ENCODE measurements at places on chromosomes 13 and 19. TPM values are rescaled to one million over a fixed set of nuclear protein-coding genes. Genes with fewer than 3 reads are reported as not detected.

- DNase-seq, result no peak
Measured at GRCh38 chr19:3785451-3785937, 687 bp downstream of the MATK start.

DNA sequence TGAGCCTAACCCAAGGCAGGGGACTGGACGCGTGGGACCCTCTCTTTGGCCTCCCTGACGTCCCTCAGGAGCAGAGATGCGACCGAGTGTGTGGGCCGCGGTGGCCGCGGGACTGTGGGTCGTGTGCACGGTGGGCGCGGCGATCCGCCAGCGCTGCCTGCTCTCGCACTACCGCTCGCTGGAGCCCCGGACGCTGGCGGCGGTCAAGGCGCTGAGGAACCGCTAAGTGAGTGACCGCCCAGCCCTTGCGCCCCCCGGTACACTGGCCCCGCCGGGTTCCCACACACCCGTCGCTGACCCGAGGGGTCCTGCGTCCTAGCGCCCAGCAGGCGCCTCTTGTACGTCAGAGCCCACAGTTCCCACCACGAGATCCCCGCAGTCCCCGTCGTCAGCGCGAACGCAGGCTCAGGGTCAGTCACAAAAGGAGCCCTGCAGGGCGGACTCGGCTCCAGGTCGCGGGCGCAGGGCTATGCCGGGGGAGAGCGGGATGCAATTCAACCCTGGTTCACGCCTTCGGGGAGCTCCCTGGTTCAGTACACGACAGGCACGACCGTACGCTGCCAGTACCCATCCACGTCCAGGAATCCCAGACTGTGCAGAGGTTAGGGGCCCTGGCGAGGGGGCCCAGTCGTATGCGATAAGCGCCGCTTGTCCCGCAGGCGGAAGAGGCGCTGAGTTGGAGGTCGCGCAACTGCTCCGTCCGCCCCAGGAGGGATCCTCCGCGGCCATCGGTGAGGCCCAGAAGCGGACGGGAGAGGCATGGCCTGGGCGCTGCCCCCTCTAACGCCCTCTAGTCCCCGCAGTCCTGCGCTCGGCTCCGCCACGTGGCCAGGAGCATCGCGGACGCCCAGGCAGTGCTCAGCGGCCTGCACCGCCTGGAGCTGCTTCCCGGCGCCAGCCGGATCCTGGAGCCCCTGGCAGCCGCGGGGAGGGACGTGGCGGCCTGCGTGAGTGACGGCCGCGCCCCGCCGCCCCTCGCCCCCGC is 3.6 kb upstream of the IFNL2 start:
- DNase-seq, result no peak

CYP4F8 gene
- total RNA-seq, result not detected

- no peak for DNase-seq
Measured at GRCh38 chr19:4533334-4533733, 1.7 kb downstream of the PLIN5 start.

- no peak for DNase-seq
Measured at GRCh38 chr13:45704211-45704739, 2.2 kb downstream of the CBY2 start.

GRCh38 chr19:48218997-48219396 is 36.7 kb downstream of the CARD8 start:
- no peak for DNase-seq

GRCh38 chr19:17235300-17235970 is 9.4 kb downstream of the OCEL1 start:
- DNase-seq, result no peak

GRCh38 chr13:72317346-72318109 is 409.9 kb downstream of the MZT1 start:
- no peak for DNase-seq

GRCh38 chr19:4768934-4769777 is 22.4 kb upstream of the FEM1A start:
- DNase-seq, result peak; percentile 74

NFIX gene
- total RNA-seq, result 41.4 TPM

PRX gene
- total RNA-seq, result 0.70 TPM

GNA15 gene
- total RNA-seq, result 1.0 TPM

TMEM86B gene
- 15.5 TPM for total RNA-seq

- DNase-seq, result no peak
Measured at GRCh38 chr13:63514886-63515285, 2099.2 kb upstream of the PCDH20 start.

CACNG7 gene
- total RNA-seq, result not detected

GRCh38 chr13:95217920-95218830 is 83.1 kb downstream of the ABCC4 start:
- DNase-seq, result no peak

GRCh38 chr19:30602661-30603350 is 230.6 kb downstream of the ZNF536 start:
- no peak for DNase-seq

SYNGR4 gene
- total RNA-seq, result not detected

LIN37 gene
- total RNA-seq, result 4.7 TPM

DNA sequence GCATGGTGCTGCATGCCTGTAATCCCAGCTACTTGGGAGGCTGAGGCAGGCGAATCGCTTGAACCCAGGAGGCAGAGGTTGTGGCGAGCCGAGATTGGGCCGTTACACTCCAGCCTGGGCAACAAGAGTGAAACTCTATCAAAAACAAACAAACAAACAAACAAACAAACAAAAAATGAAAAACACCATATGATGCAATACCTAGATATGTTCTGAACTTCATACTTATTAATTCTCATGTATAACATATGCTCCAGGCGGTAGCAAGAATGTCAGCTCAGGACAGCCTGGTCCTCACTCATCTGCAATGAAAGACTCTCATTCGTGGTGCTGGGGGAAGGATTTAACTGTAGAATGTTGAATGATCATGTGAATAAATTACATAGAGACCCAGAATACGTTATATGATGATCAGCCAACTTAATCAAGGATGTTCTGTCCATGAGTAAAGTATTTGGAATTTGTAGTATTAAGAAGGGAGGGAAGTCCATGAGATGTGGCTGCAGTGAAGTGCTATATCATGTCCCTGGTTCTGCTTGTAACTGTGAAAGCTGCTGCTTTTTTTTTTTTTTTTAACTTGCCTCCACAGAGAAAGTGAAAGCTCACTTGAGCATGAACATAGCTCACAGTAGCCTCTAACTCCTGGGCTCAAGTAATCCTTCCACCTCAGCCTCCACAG is 206.8 kb downstream of the UQCRFS1 start:
- DNase-seq, result no peak

BORA gene
- 1.1 TPM for total RNA-seq

DNA sequence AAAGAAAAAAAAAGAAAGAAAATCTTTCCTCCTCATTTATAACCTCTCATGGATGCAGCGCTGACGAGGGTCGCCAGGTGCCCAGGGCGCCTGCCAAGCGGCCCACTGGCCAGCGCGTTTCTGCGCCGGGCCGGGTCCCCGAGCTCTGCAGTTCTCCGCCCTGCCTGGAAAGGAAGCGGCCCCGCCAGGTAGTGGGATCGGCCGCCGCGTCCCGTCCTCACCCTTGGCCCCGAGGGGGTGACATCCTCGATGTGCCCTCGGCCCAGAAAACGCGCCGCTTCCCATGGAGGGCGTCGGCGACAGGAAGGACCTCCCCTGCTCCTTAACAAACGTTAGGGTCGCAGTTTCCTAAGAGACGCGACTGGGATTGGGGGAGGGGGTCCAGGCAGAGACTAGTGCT is 56.9 kb downstream of the ZNF726 start:
- DNase-seq, result no peak

DNA sequence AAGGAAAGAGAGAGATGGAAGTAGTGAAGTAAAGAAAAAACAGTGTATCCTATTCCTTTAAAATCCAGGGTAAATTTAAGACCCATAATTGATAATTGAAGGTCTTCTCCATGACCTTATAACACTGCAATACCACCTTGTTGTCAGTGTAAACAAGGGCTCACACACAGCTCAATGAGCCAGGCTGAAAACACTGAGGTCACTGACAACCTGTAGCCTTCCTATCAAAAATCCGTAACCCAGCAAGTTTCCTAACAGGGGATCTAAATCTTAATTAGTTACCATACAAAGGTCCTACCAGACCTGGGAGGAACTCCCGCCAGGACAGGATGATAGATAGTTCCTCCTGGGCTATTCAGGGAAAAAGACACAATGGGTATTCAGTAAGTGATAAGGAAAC is 1677.1 kb downstream of the OLFM4 start:
- no peak for DNase-seq

KLF1 gene
- total RNA-seq, result 0.35 TPM

OVOL3 gene
- total RNA-seq, result not detected

PRDX2 gene
- 224 TPM for total RNA-seq

DNA sequence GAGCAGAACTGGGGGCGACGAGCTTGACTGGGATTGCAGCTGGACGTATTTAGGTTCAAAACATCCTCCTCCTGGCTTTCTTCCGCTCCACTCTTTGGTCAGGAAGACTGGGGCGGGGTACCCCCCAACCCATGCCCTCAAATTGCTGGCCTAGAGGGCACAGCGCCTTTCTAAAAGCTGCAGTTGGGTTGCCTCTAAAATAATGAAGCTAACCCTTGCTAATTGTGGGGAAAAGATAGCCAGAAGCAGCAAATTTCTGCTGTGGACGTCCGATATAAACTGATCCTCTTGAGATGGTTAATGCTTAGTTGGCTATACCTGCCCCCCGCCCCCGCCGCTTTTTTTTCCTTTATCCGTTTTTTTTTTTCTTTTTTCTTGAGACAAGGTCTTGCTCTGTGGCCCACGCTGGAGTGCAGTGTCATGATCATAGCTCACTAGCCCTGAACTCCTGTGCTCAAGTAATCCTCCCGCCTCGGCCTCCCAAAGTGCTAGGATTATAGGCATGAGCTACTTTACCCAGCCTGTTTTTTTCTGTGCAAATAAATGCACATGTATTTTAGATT is 754 bp upstream of the CHERP start:
- no peak for DNase-seq

- DNase-seq, result no peak
Measured at GRCh38 chr13:49300276-49300675, 52.6 kb downstream of the CDADC1 start.

GRCh38 chr19:49418511-49418910 is 4.7 kb downstream of the PTH2 start:
- no peak for DNase-seq

DNA sequence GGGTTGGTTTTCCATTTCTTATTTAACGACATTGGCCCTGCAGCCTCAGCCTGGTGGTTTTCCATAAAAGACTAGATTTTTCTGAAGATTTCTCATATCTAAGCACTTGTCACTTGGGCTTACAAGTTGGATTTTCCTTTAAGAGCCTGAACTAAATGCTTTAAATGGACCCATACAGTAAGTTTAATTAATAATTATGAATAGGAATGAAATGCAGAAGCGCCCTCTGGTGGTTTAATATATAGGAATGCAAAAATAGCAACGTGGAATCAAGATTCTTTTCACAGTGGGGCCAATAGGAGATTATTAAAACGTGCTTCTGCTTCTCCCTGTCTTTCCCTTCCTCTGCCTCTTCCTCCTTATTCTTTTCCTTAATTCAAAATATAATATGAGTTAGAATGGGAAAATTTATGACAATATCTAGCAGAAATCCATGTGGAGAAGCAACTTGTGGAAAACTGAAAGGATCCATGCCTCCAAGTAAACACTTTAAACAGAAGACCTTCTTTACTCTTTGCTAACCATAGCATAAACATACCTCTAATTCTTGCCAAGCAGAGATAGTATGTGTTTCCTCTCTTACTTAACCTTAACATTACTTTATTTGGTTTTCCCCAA is 324.0 kb downstream of the GPC5 start:
- DNase-seq, result no peak

ZNF560 gene
- not detected for total RNA-seq

DNA sequence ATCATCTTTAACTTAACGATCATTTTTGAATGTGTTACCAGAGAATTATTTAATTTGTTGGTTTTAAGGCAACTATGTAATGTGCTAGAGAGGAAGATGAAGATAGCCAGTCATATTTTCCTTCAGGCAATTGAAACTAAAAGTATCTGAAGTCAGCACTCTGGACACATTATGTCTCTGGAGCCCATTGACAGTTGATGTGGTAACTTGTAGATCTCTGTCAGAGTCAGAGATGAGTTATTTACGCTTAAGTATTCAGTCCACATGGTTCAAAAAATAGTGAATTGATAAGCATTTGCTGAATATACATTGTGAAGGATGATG is 2.1 kb downstream of the ZMYM2 start:
- DNase-seq, result no peak

- DNase-seq, result no peak
Measured at GRCh38 chr13:113224486-113224885, 15.1 kb downstream of the CUL4A start.

KLHL26 gene
- 6.1 TPM for total RNA-seq

GRCh38 chr19:4360641-4361151 is 17.3 kb downstream of the MPND start:
- no peak for DNase-seq

- no peak for DNase-seq
Measured at GRCh38 chr19:47374876-47375693, 26.0 kb downstream of the DHX34 start.

SHISA2 gene
- not detected for total RNA-seq
